IMR-90 (cell line): ENCODE measurements at places on chromosomes 4 and X.
A peak's percentile ranks its signal among the peaks of the same experiment; 100 is the strongest.

DNA sequence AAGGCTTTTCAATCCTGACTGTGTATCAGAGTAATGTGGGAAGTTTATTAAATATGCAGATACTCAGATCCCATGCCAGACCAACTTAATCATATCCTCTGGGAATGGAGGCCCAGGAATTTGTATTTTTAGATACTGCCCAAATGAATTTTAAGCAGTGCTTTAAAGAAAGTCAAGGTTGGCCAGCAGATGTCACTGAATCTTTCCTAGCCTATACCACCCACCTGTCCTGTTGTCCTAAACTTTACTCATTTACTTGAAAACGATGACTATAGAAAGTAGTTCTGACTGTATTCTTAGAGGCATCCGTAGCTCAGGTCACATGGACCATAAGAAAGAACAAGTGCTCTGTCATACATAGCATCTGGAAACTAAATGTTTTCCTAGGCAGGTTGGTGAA lies 79.9 kb downstream of the AMOT start:
- peak; percentile 48 for DNase-seq

DNA sequence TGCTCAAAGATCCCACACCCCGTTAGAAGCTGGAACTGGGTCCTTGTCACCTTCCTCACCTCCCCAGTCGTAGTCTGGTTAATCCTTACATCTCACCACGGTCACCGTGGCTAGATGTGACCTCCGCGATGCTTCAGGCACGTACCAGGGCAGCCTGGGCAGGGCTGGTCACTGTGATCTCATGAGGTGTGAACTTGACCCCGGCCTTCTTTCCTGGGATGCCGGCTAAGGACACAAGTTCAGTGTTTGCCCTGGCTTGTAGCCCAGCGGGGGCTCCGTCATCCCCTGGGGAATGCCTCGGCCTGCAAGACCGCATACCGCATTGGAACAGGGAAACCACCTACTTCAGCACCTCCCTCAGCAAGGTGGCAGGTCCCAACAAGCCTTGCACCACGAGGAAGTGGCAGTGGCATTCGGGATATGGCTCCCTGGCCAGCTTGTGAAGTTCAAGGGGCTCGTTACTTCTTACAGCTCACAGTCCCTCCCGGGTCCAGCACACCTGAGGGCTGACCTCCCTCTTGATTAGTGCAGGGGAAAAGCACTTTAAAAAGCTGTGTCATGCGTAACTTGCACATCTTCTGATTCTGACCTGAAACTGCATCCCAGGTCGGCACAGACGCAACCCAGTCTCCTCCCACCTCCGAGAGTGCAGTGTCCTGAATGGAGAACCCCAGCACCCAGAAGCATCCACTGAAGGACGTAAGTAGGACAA lies 25.9 kb downstream of the NOP14 start:
- no peak for DNase-seq

GRCh38 chr4:8832113-8832915 lies 39.3 kb downstream of the HMX1 start:
- DNase-seq, result no peak

- DNase-seq, result no peak
Measured at GRCh38 chrX:96379951-96380350, 304.7 kb upstream of the DIAPH2 start.
